ENCODE measurements at places on chromosomes 7 and 10.

DNA sequence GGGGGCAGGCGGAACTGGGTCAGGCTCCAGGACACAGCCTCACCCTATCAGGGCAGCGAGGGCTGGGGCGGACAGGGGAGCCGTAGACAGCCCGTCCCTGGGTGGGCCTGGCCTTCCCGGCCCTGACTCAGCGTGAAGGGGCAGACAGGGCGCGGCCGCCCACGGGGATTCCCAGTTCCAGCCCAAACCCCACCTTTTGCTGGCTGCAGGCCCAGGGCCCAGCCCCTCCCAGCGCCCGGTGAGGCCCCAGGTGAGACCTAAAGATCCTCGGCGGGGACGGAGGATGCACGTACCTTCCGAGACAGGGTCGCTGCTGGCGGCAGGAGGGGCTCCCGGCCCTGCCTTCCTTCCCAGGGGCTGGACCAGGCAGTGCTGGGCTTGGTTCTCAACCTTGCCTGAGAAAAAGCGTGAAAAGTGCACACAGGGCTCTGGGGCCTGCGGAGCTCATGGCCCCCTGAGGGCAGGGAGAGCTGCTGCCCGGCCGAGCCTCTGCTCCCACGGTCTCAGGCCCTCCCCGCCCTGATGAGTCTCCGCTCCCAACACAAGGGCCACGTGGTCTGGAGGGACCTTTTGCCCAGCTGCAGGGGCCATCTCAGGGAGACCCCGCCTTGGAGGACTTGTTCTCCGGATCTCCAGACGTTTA lies 43.9 kb upstream of the DNAJB6 start:
- DNase-seq, result no peak

DNA sequence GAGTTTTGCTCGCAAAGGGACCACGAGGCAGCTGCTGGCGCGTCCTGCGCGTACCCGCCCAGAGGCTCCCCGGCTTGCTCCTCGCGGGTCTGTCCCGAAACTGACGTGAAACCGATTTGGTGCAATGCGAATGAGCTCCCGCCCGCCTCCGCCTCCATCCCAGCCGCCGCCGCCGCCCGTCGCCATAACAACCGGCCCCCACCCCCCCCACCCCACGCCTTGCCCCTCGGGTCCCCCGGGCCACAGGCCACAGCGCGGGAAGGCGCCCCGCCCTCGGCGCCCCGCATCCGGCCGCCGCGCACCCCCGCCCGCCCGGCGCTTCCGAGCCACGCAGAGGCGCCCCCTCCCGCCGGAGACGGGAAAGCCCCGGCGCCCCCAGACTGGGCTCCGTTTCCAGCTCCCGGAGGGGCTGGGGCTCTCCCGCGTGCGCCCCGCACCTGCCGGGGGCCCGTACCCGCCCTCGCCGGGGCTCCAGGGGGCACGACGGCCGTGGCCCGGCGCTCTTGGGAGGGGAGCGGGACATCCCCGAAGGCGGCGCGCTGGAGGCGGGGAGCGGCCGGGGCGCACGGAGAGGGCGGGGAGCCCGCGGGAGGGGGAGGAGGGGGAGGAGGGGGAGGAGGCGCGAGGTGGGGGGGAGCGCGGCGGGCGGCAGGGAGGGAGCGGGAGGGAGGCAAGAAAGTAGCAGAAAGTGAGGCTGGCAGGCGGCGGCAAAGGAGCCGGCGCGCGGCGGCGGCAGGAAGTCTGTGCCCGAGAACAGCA lies at the start of gene CAMK1D:
CAMK1D (plus strand) TSS at position 678 of the 759 bp plus-strand sequence.
- DNase-seq, result peak; percentile 17

GRCh38 chr7:97971120-97971989 lies 18.6 kb downstream of the OCM2 start:
- DNase-seq, result no peak

- peak; percentile 36 for DNase-seq
Observed at GRCh38 chr7:107874605-107875446, 16.2 kb upstream of the DLD start.

DNA sequence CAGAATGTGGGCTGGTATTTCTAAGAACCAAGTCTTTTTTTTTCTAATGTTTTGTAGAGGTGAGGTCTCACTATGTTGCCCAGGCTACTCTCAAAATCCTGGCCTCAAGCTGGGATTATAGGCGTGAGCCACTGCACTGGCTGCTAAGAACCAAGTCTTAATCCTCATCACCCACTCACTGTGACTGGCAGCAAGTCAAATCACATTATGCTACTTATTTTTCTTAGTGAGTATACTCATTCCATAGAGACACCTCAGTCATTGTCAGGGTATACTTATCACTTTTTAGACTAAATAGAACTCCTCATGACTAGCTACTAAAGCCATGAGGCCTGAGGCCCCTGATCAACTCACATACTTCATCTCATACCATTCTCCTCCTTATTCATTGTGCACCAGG lies 116.1 kb downstream of the STRA8 start:
- DNase-seq, result no peak

GRCh38 chr7:49422564-49422963 lies 350.9 kb upstream of the VWC2 start:
- no peak for DNase-seq

GRCh38 chr7:131112431-131112830 lies 215.2 kb upstream of the MKLN1 start:
- DNase-seq, result no peak

- no peak for DNase-seq
Observed at GRCh38 chr7:16875861-16876260, 5.9 kb downstream of the AGR3 start.

GRCh38 chr7:17447728-17448478 lies 149.5 kb downstream of the AHR start:
- DNase-seq, result no peak

DNA sequence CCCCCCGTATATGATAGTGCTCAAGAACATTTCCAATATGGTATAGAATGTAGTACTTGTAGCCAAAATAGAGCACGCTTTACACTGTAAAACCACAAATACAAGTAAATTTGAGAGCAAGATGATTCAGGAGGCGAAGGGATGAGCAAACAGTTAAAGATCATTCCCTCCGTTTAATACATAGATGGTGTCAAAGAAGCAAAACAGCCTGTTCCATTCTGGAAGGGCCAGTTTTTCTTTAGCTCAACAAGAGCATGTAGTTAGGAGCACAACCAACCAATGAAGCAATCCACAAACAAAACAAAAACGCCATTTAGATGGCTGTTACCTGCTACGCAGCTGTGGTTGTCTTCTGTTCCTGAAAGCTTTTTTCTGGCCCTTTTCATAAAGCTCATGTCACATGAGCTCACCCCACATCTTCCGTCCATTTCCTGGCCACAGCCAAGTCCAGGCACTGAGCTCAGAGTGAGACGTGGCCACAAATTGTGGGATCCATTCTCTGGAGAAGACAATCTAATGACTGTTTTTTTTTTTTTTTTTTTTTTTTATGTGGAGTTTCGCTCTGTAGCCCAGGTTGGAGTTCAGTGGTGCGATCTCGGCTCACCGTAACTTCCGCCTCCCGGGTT lies 185.6 kb downstream of the FANK1 start:
- DNase-seq, result no peak

- DNase-seq, result no peak
Observed at GRCh38 chr10:131450216-131450765, 138.8 kb upstream of the TCERG1L start.

DNA sequence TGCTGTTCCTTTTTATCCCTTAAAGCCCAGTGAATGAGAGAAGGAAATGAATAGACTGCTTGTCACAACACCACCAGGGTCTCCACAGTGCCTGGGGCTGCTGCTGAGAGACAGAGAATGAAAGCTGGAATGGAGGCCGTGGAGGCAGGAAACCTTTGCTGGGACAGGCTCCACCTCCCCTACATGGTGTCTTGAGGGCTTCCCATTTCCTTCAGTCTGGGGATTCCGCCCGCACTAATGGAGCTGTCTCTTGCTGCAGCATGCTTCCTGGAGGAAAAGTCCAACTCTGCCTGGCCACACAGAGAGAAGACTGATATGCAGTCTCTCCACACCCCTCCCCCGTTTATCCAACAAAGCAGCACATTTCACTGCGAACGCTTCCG lies 54.5 kb downstream of the LRRC4 start:
- no peak for DNase-seq

GRCh38 chr10:79298403-79299244 lies 48.6 kb upstream of the PPIF start:
- peak; percentile 91 for DNase-seq

DNA sequence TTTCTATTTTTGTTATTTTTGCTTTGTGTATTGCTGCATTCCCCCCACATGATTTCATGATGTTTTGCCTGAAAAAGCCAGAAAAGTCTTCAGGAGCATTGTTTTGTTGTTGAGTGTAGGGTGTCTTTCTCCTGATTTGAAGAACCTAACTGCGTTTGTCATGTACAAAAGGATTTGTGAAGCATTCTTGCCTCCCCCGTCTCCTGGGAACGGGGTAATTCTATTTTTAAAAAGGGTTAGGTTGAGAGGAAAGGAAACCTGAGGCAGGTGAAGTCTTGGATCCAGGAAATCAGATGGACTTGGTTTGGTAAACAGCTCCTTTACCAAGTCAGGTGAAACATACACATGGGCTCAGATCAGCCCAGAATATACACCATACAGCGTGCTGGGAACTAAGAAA lies 26.0 kb upstream of the BTBD16 start:
- no peak for DNase-seq

DNA sequence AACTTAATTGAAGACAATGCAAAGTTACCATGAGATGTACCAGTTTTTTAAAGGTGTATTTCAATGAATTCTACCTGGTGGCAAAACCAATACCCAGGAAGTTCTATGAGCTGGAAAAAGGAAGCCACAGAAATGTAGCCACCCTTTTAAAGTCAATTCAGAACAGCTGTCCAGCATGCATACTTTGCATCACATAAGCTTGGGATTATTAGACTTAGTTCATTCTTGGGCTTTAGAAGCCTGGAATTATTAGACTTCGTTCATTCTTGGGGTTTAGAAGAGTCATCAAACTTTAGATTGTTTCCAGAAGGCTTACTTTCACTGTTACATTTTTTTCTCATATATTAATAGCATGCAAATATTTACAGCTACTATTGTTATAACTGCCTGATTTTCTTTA lies 20.9 kb downstream of the SLC25A13 start:
- no peak for DNase-seq

DNA sequence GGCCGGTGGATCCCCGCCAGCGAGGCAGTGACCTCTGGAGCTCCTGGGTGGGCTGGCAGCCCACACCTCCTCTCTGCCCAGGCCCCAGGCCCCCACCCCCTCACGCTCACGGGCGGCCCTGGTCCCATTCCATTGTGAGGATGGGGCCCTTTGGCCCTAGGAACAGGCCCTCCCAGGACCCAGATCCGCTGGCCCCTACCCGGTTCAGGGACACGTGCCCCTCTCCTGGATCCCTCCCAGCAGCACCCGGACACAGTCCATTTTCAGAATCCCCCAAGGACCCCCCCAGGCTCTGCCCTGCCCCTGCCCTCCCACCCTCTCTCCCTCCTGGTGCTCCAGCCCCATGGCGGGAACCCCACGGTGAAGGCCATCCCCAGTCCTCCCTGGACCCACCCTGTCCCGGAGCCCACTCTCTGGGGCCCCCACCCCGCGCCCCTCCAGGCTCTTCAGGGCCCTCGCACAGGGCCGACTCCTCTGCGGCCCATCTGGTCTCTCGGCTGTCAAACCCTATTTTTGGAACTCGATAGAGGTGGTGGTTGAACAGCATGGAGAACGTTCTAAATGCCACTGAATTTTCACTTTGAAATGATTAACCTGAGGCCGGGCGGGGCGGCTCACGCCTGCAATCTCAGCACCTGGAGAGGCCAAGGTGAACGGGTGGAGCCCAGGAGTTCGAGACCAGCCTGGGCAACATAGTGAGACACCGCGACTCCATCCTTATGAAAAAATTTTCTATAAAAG lies 8.1 kb downstream of the ADAP1 start:
- DNase-seq, result no peak

GRCh38 chr10:38094158-38094926 lies at the start of gene ZNF37A:
ZNF37A (plus strand) TSS chr10:38094337; CDS start chr10:38096618, 2,281 bp downstream.
- DNase-seq, result peak; percentile 91

GRCh38 chr10:7184660-7185366 lies 226.0 kb downstream of the SFMBT2 start:
- no peak for DNase-seq

DNA sequence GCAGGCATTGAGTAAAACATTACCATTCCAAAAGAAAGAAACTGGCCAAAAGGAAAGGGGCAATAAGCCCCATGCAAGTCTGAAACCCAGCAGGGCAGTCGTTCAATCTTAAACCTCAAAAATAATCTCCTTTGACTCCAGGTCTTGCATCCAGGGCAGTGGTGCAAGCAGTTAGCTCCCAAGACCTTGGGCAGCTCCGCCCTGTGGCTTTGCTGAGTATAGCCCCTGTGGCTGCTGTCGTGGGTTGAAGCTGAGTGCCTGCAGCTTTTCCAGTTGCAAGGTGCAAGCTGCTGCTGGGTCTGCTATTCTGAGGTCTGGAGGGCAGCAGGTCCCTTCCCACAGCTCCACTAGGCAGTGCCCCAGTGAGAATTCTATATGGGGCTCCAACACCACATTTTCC lies 580.1 kb upstream of the AUTS2 start:
- no peak for DNase-seq

- no peak for DNase-seq
Observed at GRCh38 chr7:52647046-52647445, 388.4 kb upstream of the POM121L12 start.

DNA sequence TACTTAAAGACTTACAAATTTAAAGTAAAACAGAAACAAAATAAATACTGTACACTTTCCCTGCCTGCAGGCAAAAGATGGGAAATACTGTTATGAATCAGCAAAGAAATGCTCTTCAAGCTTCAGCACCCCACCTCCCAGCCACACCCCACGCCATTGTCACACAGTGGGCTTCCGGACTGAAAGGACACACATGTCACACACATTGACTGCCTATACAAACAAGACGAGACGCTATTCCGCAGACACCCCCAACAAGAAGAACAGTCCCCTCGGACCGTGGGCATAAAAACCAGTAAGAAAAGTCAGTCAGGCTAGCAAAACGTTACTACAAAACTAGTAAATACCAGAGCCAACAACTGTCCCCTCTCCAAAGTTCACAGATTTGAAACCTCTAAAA lies 22.2 kb upstream of the PARP12 start:
- no peak for DNase-seq

DNA sequence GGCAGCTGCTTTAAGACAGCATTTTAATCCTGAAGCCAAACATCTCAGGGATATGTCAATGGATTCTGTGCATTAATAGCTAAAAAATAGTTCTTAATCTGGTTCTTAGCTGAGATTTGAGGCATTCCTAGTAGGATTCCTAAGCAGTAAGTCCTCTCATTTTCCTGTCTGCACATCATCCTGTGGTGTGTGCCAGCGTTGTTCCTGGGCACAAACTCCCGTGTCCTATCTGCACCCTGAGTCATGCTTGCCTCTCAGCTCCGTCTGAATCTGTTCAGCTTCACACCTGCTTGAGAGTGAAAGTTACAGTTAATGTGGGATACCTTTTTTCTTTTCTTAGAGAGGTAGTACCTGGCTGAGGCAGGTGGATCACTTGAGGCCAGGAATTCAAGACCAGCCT lies 19.5 kb downstream of the BAG3 start:
- no peak for DNase-seq

- DNase-seq, result no peak
Observed at GRCh38 chr10:101380353-101381017, 26.5 kb downstream of the BTRC start.

Data from fibroblast of the conjunctiva (primary cell).